ENCODE measurements at places on chromosomes 1 and 21.

DNA sequence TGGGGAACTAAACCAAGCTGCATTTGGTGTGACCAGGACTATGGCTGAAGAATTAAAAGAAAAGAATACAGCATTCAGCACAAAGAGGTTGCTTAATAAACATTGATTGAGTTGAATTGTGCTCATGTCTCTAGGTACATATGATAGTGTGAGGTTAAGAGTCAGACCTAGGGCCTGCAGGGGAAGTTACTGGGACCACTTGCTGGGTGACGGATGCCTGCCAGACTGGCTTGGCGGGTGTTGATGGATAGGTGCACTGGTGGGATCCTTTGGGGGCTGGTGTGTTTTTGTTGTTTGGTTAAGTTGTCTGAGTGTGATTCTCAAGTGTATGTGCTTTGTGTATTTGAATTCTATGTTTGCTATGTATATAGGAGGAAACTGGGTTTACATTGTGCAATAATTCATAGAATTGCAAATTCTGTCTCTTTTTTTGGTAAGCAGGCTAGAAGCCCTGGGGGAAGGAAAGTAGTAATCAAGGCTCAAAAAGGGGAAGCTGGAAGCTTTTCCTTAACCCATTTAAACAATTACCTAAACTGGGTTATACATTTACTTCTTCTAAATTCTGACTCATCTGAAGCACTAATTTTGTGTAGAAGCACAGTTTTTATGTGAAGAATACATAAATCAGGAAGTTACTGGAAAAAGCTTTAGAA lies 1.8 kb downstream of the CD101 start:
- no peak for DNase-seq

GRCh38 chr1:89939059-89939570 lies 55.8 kb upstream of the ZNF326 start:
- DNase-seq: no peak

- no peak for DNase-seq
Measured at GRCh38 chr1:150683914-150684313, 13.0 kb downstream of the GOLPH3L start.

- peak; percentile 59 for DNase-seq
Measured at GRCh38 chr21:43733529-43734071, 14.7 kb downstream of the PDXK start.

GRCh38 chr1:1332774-1333480 lies 1.8 kb downstream of the TAS1R3 start:
- DNase-seq: no peak

DNA sequence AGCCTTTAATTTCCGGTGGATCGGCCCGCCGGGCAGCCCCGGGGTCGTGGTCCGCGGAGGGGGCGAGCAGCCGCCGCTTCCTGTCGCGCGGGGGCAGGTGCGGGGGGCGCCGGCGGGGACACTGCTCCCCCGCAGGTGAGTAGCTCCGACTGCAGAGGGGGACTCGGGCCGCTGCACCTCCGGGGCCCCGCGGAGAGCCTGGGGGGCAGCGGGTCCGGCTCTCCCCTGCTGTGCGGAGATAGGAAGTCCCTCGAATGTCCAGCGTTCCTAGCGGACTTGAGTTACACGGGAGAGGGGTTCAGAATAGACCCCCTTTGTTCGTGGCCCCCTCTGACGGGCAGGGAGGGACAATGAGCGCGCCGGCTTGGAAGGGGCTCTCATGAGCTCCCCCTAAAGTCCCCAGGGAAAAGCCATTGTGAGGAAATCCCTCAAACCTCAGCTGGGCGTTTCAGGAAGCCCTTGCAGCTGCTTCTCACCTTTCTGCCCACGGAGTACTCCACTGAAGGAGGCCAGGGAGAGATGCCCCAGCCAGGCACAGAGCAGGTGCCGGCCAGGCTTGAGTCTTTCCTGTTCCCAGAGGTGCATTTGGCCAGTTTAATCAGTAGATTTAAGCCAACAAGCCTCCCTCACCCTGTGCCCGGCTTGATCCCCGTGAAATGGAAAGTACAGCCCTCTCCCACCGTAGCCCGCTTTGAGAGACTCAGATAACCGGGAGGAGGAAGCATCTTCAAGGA lies 925 bp downstream of the PDE9A start:
- no peak for DNase-seq

- peak; percentile 86 for DNase-seq
Measured at GRCh38 chr1:184296466-184297243, 90.2 kb upstream of the C1orf21 start.

DNA sequence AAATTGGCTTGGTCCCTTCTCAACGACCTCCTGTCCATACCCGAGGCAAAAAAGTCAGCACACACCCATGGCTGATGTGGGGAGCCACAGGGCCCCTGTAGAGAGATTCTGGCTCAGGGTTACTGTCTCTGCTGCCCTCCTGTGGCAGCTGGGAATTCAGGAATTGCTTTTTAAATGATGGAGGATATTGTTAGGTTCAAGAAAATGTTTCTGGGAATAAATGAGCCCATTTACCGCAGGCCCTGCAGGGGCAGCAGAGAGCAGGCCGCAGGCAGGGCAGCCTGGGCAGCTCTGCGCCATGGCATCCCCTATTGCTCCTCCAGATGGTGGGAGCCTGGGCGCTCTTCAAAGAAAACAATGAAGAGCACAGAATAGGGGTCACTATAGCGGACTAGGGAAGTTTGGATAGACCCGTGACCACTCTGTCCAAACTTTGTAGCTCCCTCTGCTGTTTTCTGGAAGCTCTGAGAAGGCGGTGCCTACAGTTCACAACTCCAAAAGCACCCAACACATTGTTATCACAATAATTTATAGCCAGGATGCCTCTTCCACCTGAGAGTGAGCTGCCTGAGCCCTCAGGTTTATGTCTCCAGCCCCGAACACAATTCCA lies 201.1 kb downstream of the BACH1 start:
- peak; percentile 26 for DNase-seq

- peak; percentile 20 for DNase-seq
Measured at GRCh38 chr1:45974541-45975269, 157.7 kb downstream of the PIK3R3 start.

DNA sequence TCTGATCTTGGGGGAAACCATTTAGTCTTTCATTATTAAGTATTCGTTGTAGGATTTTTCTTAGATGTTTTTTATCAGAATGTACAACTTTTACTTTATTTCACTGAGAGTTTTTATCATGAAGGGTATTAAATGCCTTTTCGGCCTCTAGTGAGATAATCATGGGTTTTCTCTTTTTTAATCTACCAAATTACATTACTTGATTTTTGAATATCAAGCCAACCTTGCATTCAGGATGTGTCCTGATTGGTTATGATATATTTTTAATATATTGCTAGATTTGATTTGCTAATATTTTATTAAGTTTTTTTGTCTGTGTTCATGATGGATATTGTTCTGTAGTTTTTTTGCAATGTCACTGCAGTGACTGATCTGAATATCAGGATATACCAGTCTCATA lies 9.4 kb downstream of the NUF2 start:
- no peak for DNase-seq

DNA sequence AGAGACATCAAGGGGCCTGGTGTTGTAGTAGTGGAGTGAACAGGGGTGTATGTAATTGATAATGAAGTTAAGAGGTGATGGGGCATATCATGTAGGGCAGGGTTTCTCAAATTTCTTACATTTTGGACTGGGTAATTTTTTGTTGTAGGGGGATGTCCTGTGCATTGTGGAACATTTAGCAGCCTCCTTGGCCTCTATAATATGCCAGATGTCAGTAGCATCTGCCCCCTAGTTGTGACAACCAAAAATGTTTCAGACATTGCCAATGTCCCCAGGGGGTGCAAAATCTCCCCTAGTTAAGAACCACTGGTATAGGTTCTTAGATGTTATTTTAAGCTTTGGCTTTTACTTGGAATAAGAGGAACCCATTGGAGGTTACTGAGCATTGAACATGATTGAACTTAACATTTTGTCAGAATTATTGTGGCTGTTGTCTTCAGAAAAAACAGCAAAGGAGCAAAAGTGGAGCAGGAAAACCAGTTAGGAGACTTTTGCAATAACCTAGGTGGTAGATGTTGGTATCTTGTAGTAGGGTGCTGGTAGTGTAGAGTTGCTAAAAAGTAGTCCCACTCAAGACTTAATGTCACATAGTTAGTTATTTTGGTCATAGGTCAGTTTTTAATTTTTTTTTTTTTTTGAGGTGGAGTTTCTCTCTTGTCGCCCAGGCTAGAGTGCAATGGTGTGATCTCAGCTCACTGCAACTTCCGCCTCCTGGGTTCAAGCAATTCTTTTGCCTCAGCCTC lies 6.2 kb downstream of the ZNF326 start:
- no peak for DNase-seq

GRCh38 chr1:195763146-195763906 lies 844.9 kb downstream of the KCNT2 start:
- DNase-seq: no peak

DNA sequence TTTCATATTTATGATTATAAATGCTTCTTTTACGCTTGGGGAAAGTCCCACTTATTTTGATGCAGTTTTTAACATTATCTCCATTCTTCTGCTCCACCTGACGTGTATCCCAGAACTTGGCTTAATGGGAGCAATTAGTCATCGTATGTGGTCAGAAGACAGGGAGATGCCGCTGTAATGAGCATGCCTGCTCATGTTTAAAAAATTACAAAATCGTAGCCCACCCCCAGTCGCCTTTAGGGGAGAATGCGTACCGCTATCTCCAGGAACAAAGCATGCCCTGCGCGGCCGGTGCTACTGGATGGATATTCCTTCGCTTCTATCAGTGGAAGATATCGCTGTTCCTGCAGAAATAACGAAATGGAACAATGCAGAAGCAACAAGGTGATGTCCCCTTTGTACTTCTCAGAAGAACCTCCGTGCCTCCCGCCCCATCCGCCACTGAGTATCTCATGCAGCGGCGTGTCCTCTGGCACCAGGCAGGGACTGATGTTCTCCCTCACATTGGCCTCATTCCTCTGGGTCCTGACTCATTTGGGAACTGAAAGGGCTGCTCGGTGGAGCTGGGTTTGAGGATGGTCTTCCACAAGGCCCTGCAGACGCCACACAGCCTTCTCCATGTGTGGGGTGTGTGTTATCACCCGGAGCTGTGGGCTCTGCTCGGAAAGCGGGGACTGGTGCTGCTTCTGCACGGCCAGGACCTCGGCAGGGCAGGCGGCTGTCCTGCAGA lies 116.3 kb upstream of the COL6A1 start:
- peak; percentile 84 for DNase-seq

DNA sequence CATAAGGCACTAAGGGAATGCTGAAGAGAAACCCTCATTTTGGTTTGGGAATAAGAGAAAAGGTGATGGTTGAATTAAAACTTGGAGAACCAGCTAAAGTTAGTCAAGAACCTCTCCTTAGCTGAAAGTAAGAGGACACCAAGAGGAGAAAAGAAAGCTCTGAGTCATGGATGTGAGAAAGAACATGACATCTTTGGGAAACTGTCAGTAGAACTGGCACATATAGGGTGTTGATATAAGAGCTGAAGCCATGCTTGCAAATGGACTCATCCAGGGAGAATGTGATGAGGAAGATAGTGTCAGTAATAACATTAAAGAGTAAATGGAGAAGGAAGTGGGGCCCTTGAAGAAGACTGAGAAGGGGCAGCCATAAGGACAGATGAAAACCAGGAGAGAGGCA lies 54.3 kb downstream of the LRRC8C start:
- no peak for DNase-seq

DNA sequence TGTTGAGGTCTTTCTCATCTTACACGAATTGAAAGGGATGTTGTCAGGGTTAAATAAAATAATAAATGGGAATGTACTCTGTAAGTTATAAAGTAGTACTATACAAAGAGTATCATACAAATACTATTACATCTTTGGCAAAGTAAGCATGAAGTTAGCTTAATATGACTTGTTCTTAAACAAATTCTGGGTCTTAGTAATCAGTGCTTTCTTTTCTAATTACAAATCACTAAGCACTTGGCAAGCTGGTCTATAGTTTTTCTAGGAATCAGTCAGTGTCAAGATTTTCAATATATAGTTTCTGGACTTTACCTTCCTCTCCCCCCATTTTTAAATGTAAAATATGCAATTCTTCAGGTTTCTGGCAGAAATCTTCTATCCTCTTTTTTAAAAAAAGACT lies 6.9 kb downstream of the LYST start:
- no peak for DNase-seq

DNA sequence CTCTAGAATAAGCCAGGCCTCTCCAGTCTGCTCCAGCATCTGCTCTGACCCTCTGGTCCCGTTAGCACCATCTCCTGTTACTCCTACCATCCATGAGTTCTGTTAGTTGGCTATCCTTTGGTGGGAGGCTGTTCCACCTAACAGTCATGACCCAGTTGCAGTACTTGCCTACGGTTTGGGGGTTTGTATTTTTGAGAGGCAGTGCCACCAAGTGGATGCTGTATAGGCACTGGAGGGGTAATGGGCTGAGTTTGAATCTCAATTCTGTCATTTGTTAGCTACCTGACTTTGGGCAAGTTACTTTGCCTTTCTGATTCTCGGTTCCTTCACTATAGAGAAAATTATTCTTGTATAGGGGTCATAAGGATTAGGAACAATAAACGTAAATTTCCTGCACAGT lies 12.1 kb upstream of the C8B start:
- no peak for DNase-seq

DNA sequence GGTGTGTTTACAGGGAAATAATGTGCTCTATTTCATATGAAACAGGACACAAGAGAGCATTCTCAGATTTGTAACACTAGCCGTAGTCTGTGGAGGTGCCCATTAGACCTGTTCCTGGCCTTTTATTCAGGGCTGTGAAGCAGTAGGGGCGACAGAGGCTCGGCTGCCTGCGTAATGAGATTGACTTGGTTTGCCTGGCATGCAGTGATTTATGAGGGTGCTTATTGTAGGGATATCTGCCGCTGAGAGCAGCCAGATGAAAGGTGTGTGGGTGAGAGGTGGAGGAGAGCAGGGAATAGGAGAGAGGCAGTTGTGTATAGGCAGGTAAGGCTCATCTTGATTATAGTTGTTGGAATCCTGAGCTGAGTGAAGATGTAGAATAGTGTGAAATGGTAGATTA lies 51.3 kb downstream of the DNAJC6 start:
- no peak for DNase-seq

- DNase-seq: no peak
Measured at GRCh38 chr21:39555911-39556590, 56.7 kb upstream of the B3GALT5 start.
